Omental fat pad (tissue), 4 donors: ENCODE measurements at places on chromosomes 1 and 21. TPM values are rescaled to one million over a fixed set of nuclear protein-coding genes. Genes with fewer than 3 reads are reported as not detected.

DNA sequence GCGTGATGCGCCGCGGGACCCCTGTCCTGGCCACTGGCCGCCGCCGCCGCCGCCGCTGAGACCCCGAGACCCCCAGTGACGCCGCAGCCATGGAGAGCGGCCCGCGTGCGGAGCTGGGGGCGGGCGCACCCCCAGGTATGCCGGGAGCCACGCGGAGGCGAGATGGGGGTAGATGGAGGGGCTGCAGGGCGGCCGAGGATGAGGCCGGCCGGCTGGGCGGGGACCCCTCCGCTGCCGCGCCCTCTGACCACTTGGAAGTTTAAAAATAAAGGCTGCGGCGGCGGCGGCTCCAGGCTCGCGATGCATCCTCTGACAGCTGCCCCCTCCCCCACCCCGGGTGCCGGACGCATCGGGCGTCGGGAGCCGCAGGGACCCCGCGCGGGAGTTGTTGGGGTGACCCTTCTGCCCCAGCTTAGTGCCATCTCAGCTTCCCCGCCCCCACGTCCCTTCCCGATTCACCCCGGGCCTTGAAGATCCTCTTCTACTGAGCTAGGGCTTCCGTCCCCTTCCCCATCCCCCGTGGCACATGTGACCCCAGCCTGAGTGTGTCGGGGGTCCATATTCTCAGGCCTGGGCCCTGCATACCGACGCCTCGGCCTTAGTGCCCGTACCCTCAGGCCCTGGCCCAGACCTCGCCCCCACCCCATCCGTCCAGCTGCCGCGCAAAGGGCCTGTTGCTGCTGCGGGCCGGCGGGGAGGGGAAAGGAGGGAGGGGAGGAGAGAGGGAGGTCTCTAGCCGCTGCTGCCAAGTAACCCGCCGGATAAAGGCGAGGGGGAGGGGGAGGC lies 562 bp downstream of the MAP7D1 start:
- peak; percentile 52 for DNase-seq

DNA sequence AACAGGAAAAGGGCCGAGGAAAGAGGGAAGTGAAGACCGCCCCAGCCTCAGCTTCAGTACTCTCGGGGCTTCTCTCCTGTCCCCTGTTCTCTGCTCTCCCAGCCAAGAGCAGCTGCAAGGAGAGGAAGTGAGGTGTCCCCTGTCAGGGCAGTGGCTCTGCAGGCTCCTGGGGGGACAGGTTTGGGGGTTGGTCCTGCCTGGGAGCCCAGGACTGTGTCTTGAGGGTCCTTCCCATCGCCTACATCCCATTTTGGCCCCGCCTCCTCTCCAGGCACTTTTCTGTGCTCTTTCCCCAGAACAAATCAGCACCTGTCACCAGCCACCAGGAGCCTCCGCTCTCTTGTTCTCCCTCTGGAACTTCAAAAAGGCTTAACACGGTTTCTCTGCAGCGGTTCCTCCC lies 82.6 kb downstream of the VWA5B1 start:
- DNase-seq, result no peak

DNA sequence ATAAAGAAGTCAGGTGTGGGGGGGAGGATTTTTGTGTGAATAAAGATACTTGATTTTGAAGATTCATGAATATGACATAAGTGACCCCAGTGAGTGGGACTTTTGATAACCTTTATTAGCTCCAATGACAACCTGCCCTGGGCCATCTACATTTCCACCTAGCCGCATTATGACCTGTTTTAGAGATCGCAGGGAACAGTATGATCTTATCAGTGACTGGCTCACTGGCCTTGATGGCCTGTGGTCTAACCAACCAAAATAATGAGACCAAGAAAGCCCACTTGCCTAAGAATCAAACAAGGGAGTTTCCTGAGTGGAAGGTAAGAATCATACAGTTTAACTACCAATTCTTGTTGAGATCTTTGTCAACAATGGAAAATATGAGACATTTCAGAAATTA lies 1.8 kb downstream of the ELAPOR1 start:
- DNase-seq, result no peak

The SLC44A5 gene
- 0.37 TPM for total RNA-seq

The NR1I3 gene
- not detected for total RNA-seq

The PATJ gene
- 21.9 TPM for total RNA-seq
